ENCODE measurements at places on chromosomes 3 and 15.

- DNase-seq: no peak
These were observed 27.6 kb downstream of the CORO2B start for GRCh38 chr15:68606375-68606774.

DNA sequence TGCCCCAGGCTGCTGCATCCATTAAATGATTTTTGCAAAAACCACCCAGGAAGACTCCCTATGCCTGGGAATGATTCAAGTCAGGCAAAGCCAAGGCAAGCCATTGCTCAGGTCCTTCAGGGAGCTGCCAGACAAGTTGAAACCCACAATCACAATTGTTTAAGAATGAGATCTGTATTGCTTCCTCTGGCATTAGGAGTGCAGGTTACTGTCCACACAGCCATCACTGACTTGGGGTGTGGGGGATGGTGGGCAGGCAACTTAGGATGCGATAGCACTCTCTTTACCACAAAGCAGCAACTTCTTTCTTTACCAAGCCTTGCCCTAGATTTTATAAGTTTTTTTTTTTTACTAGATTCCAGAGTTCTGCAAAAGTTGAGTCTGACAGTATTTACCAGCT lies 15.0 kb upstream of the IL20RB start:
- no peak for DNase-seq

GRCh38 chr3:192068464-192069254 lies 607.7 kb downstream of the PYDC2 start:
- DNase-seq: no peak

DNA sequence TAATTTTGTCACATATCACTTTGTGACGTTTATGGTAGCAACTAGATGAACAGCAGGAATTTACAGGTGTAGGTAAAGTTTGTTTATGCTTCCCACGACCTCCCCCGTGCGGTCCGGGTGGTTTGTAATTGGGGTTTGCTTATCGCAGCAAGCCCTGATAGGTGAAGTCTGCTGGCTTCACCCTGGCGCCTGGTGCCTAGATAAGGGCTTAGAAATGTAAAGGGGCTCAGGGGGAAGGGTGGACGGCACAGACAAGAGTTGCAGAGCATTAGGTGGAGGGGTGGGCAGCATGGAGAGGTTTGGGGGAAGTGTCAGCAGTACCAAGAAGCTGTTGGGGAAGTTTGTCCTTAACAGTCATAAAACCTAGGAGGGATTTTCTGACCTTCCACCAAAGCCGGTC lies 108.1 kb upstream of the RNF7 start:
- no peak for DNase-seq

DNA sequence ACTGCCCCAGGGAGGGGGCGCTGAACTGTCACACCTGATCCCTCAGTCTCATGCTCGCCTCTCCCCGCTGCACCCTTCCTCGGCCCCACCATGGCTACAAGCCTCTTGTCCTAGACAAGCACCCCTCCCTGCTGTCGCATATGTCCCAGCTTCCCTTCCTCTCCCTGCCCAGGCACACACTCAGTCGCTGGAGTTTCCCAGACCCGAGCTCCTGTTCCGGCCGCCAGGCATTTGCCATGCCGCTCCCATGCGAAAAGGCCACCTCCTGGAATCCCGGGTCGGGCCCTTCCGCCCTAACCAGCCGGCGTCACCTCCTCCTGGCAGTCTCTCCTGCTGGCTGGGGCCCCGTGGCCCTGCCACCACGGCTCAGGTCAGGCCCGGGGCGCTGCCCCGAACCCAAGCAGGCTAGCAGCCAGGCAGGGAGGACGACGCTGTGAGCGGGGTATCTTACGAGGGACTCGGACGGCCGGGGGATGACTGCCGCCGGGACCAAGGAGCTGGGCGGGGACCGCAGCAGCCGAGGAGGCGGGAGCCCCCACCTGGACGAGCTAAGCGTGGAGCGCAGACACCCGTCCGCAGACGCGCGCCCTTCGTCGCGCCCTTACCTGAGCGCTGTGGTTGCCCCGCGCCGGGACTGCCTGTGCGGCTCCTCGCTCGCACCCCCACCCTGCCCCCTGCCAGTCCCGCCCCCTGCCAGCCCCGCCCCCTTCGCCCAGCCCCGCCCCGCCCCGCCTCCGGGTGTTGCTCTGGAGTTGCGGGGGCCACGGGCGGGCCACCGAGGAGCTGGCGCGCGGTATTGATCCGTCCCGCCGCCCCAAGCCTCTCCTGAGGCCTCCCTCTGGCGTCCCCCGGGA lies at the start of gene ALS2CL:
Gene ALS2CL (minus strand): TSS at position 642 of the 854 bp plus-strand sequence. CDS start 4,239 bp downstream, outside the sequence.
- peak; percentile 66 for DNase-seq

- DNase-seq: no peak
These were observed 26.5 kb downstream of the FBXO40 start for GRCh38 chr3:121619691-121620090.

- DNase-seq: no peak
These were observed 43.1 kb downstream of the PEAK1 start for GRCh38 chr15:77376770-77377169.

GRCh38 chr3:132721479-132722164 lies 587 bp downstream of the NPHP3 start:
- no peak for DNase-seq

DNA sequence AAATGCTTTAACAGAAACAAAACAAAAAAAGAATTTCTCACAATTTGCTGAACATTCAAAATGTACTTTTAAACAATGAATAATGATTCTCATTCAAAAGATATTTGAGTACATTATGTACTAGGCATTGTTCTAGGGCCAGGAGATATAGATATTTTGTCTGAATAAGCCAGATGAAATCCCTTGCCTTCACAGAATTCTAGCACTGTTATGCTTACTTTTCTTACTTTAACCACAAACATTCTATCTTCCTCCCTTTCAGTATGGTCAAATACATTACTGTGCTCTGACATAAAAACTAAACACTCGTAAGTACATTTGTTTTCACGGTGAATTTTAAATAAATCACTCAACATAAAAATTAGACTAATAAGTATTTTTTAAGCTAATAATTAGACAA lies 116.7 kb downstream of the ADAM10 start:
- DNase-seq: no peak

DNA sequence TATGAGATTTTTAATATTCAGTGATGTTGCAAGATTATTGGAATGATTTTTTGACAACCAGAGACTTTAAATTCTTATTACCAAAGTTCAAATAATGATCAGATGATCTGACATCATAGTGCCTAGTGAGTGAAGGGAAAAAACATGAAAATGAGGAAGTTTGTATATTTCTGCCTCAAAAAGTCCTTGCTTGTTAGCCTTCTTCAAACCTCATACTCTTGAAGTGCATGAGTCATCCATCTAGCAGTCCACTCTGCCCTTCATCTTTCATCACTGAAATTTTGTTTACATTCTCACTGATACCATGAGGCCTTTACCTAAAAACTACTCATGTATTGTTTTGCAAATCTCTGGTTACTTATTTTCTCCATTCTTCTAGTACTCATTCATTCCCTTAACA lies 23.9 kb upstream of the OR5H6 start:
- DNase-seq: no peak

DNA sequence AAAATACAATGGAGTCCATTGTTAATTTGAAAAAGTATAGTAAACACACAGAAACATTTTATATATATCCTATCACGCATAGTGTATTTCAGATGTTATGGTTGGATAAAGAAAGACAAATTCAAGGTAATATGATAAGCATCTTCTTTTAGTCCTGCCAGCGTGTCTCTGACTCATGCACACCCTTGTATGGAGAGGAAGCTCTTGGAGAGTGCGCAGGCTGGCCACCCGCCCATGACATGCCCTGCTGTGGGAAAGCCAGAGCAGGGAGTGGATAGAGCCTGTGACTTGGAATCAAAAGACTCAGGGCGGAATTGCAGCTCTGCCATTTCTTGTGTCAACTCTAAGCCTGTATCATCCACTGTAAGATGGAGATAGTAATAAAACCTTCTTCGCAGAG lies 23.0 kb upstream of the COPG1 start:
- no peak for DNase-seq

- no peak for DNase-seq
These were observed 43.2 kb downstream of the CRTC3 start for GRCh38 chr15:90572893-90573292.

DNA sequence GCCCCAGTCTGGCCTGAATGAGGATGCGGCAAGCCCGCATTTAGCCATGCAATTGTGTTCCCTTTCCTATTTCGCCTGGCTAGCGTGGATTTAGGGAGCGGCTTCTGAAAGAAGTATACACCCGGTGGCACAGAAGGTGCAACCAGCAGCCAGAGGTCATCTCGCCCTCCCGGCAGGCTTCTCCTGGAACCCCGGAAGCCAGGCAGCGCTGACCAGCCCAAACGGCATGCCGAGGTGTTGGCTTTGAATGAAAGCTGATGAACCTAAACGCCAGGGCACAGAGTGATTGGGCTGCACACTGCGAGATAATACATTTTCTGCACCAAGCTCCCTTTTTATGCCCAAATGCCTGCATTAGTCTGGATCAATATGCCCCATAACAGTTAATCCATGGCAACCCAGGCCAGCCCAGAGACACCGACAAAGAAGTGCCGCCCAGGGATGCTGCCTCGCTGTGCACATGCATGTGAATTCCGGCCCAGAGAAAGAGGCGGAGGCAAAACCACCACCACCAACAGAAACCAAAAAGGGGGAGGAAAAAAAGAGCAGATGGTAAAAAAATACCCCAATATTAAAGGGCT lies 1.4 kb downstream of the SRGAP3 start:
- DNase-seq: no peak

DNA sequence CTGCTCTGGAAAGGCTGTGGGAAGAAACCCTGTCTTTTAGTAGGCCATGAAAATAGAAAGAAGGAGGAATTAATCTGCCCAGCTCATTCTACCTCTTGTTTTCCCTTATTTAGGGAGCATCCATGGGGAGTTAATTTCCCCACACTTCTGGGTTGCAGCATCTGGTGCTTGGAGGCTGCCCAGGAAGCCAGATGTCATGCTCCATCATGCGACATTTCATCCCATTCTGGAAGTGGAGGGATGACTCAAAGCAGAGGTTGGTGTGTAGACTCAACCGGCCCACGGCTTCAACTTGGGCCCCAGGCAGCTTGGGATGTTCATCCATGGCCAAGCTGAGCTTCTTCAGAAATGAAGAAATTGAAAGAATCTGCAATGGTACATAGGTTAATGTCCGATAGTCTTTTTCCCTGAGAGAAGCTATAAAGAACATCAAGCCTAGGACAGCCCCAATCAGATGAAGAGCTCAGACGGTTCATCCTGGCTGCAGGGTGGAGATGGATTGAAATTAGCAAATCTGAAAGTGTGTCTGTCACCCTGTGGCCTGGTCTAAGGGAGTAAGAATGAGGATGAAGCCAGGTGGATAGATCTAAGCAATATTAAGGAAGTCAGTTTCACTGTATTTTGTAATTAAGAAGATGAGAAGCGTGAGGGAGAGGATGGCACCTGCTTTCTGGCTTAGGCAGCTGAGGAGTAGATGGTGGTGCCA lies 24.5 kb upstream of the PROK2 start:
- DNase-seq: no peak

DNA sequence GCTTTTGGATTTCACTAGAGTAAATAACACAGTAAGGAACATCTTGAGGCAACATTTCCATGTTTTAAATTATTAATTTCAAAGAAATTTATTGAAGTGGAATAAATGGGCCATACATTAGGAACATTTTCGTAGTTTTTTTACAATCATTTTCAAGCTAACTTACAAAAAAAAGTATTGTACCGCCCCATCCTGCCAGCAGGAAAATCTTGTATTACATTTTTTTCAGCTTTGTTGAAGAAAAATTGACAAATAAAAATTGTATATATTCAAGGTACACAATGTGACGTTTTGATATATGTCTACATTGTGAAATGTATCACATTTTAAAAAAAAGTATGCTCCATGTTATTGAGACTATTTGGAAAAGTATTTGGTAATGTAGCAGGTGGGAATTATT lies 1001.9 kb upstream of the NR2F2 start:
- DNase-seq: no peak

DNA sequence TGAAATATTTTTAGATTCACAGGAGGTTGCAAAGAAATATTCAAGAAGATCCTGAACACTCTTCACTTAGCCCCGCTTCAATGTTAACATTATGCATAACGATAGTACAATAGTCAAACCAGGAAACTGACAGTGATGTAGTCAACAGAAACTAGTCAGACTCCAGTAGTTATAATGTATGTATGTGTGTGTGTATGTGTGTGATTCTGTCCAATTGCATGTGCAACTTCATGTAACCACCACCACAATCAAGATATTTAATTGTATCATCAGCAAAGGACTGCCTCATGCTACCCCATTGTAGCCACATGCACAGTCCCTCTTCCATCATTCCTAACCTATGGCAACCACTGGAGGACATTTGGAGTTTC lies 77.9 kb downstream of the APBA2 start:
- no peak for DNase-seq

DNA sequence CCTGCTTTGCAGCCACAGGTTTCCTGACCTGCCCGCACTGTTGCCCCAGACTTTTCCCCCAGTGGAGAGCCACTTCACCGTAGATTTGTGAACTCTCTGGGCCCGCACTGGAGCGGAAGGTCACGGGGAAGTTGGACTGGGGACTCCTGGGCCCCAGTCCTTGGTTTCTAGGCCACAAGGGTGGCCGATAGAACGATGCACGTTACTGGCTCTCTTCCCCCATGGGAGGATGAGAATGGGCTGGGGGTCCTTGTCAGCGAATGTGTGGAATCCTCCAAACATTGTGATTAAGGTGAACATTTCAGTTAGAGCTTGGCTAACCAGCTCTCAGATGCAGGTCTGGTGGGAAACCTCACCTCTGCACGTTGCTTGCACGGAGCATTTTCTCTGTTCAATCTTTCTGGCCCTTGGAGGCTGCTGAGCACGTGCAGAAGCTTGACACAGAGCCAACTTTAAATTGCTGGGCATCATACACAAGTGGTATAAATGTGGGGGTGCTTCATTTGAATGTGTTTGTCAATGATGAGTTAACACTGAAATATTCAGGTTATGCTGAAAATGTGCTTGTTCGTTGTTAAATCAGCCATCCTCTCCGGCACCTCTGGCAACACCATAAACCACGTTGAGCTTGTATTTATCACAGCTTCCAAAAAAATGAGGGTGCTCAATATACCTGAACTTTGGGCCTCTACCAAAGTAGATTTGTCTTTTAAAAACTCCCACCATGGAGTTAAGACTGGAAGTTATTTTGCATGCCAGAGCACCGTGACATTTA lies 976 bp downstream of the DIS3L start:
- no peak for DNase-seq

- DNase-seq: no peak
These were observed 10.8 kb upstream of the FANCD2 start for GRCh38 chr3:10015461-10015904.

GRCh38 chr3:119681279-119681678 lies 4.1 kb upstream of the COX17 start:
- no peak for DNase-seq

DNA sequence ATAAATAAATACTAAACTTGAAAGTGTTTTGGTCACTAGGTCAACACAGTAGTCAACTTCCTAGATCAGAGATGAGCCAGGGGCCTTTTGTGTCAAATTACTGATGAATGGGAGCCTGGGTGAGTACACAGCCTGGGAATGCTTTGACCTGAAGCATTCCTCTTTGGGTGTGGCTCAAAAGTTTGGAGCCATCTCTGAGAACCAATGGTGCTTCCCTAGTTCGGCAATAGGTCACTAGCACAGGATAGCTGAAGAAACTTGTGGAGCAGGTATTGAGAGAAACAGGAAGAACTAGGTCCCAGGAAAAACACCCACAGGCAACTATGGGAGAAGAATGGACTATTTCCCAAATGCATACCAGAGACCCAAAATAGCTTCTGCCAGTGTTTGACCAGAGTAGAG lies 56.6 kb upstream of the PLXND1 start:
- no peak for DNase-seq

Measured in effector CD4-positive, alpha-beta T cell (primary cell).